ENCODE measurements at places on chromosomes 16 and 17.

DNA sequence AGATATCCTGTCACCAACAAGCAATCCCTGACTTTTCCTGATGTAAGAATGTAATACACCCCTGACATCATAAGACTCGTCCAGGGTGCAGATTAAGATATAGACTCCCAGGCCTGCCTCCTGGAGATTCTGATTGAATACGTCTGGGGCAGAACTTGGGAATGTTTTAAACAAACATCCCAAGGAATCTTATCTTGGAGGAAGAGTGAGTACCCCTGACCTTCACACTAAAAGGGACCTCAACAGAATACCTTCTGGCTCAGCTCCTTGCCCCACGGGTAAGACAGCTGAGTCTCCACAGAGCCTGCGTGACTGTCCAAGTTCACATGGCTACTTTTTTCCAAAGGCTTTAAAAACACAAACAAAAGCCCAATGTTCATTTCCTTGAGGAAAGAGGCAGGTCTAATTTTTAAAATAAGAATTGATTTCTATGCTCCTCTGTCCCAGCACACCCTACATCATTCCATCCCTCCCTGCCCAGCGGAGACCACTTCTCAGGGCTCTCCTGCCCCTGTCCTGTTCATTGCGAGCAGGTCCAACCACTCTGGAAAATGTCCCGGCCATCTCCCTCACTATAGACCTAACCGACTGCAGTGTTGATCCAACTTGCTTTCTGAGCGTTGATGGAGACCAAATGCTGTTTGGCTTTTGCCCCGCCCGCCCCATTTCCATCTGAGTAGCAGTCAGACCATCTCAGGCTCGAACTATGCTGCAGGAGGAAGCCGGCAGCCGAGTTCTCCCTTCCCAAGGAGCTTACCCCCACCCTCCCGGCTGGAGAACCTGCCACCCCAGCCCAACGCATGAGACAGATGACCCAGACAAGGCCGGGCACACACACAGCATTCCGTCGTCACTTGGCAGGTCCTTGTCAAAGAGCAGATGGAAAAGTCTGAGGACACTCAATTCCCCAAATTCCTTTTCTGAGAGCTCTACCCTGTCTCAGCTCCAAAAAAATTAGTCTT lies 44.1 kb upstream of the MYH10 start:
- DNase-seq = no peak

- no peak for DNase-seq
Observed at GRCh38 chr17:39651923-39652586, 13.1 kb upstream of the TCAP start.

DNA sequence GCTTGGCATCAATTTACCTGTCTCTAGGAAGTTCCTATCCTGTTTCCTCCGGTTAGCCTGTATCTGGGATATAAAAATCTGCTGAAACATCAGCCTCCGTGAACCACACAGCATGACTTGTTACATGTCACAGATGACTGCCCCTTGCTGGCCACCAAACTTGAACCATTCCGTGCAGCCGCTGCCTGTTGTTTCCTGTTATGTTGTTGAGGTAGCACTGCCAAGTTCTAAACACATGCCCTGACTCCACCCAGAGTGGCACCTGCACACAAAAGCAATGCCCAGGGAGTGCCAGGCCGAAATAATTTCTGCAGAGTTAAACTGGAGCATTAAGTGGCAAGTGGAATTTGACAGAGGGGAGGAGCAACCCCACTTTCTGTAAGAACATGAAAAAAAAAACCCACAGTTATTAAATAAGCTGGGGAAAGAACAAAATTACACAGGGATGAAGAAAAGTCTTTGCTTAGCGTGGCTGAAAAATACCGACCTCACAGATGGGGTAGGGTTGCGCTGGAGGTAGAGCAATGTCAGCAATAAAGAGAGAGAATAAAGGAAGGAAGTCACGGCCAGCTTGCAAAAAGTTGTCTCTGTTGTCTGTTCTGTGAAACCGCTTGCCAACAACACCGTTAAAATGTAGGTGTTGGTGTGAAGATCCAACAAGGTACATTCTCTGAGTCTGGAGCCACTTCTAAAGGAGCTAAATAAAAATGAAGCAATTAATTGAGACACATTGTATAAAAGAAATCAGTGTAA lies 174.6 kb upstream of the CDH13 start:
- DNase-seq = no peak

GRCh38 chr17:65008882-65009281 lies 47.7 kb downstream of the GNA13 start:
- DNase-seq = no peak

DNA sequence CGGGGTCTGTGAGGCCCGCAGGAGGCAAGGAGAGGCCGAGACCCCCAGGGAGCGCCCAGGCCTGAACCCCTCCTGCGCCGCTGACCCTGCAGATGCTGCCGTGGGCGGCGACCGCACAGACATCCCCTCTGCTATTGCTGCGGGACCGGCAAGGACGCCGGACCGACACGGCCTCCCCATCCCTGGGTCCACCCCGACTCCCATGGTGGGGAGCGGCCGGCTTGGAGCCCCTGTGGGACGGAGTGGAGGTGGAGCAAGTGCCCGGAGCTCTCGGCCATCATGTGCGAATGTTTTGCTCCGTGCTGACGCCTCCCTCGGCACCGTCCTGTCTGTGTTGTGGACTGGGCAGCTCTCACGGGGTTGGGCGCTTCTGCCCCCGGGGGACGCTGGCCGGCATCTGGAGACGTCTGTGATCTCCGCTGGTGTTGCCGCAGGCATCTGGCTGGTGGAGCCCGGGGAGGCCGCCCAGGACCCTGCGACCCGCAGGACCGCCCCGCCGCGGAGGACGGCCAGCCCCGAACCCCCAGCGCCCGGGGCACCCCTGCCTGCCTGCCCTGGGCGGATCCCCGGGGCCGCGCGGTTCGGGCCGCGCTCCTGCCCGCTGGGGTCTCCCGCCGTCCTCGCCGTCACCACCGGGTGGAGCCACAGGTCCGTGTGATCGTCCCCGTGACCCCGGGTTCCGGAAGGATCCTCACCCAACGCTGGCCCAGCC lies 12.8 kb upstream of the GNG13 start:
- no peak for DNase-seq

DNA sequence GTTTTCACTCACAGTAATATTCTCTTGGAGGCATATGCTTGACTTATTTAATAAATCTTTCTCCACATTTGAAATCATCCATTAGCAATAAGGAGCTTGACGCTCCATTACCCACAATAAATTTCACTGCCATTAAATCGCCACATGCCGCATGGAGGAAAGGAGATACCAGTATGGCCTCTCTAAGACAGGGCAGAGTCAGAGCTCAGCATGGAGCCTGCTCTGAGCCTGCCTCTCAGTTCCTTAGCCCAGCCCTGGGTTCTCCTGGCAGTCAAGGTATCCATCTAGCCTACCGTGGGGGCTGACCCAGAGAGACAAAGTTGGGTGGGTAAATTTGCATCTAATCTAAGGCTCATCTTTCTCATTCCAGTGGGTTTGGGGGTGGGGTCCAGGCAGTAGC lies 80.3 kb upstream of the CES5A start:
- DNase-seq = no peak

- DNase-seq = no peak
Observed at GRCh38 chr16:89020925-89021595, 44.1 kb upstream of the CBFA2T3 start.

DNA sequence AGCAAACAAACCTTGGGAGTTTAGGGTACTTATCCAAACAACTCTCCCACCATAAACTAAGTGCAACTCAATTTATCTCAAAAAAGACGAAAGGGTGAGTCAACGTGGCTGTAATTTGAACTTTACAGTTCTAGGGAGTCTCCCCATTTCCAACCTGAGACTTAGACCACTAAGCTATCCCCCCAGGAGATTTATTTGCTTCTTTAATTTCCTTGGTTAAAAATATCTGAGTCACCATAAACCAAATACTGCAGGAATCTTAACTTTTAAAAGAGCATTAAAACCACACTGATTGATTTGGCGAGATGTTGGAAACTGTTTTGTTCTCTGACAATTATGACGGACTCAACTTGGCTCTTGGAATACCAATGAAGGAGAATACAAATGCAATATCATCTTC lies 299.3 kb upstream of the SOX9 start:
- no peak for DNase-seq

DNA sequence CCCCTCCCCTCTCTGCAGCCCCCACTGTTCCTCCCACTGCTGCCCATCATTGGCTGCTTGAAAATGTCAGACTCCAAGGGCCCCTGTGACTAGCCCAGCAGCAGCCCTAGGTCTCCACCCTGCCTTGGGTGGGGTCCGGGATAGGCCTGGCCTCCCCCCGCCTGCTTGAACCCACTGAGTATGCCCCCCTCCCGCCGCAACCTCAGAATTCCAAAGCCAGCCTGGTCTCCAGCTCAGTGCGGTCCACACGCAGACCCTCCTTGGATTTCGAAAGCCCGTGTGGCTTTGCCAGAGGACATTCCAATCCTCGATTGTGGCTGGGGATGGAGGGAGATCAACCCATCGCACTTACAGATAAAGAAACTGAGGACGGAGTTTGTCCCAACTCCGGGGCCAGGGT lies 6.4 kb downstream of the DPEP1 start:
- DNase-seq = no peak

Measured in activated CD8-positive, alpha-beta memory T cell treated with anti-CD3 and anti-CD28 coated beads for 1 hour (primary cell).